ENCODE measurements at places on chromosomes 12 and 14.
A peak's percentile ranks its signal among the peaks of the same experiment; 100 is the strongest.

- peak; percentile 7 for DNase-seq
Observed at GRCh38 chr14:30928462-30928861, 54.1 kb downstream of the COCH start.

DNA sequence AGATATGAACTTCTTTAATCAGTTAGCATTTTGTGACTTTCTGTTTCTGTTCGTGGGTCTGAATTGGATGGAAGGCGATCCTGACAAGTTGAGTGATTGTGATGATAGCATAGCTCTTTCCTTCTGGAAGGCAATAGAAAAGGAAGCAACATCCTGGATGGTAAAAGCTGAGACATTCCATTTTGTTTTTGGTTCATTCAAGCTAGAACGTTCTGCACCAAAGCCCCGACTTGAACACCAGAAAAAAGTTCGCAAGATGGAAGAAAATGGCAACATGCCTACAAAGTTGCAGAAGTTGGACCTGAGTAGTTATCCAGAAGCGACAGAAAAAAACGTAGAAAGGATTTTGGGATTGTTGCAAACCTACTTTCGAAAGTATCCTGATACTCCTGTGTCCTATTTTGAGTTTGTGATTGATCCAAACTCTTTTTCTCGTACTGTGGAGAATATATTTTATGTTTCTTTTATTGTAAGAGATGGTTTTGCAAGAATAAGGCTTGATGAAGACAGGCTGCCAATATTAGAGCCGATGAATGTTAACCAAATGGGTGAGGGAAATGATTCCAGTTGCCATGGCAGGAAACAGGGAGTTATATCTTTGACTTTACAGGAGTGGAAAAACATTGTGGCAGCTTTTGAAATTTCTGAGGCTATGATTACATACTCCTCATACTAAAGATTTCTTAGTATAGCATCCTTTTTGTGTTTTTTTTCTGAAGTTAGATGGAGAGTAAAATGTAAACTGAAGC is 896 bp downstream of the EID3 start:
- DNase-seq = no peak

DNA sequence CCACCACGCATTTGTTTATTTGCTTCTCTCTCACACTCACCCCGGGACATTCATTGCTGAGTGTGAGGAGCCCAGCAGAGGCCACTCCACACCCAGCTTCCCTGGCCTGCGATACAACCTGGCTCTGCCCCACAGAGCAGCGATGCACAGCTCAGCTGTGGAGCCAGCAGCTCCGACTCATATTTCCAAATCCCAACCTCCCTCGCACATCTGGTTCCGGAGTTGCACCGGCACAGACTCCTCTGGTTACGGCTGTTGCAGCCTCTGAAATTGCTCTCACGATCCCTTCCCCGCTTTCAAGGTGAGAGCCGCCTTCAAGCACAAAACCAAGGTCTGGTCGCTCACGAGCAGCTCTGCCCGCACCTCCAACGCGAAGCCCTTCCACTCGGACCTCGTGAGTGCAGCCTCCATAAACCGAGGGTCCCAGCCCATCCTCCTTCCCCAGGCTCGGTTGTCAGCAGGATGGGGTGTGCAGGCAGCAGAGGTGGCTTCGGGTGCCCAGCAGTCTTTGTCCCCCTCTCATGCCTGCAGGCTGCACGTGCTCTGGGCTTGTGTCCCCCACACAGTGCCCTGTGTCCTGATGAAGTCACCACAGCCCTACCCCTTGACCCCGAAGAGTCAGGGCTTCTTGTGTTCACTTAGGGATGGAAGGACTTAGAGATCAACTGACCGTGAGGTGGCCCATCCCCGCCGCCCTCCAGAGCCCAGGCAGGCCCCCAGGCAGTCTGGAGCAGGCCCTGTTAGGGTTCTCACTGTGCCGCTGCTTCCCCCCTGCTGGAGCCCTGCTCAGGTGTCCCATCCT is 184.3 kb downstream of the ADGRD1 start:
- peak; percentile 57 for DNase-seq

DNA sequence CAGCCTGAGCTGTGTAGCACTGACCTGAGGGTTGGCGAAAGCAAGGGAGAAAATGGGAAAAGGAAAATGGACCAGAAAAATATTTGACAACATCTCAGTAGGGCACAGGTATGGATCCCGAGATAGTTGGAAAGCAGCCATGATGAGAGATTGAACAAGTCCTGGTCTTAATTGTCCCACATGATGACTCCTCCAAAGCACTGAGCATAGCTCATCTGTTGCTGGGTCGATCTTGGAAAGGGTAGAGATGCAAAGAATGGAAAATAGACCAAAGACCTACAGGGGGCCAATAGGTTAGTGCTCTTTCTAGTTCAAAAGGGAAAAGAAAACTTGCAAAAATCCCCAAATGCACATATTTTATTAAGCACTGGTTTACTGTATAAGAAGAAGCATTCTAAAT is 251.9 kb downstream of the SEC23A start:
- no peak for DNase-seq

- no peak for DNase-seq
Observed at GRCh38 chr14:61300754-61301153, 19.6 kb upstream of the TMEM30B start.

DNA sequence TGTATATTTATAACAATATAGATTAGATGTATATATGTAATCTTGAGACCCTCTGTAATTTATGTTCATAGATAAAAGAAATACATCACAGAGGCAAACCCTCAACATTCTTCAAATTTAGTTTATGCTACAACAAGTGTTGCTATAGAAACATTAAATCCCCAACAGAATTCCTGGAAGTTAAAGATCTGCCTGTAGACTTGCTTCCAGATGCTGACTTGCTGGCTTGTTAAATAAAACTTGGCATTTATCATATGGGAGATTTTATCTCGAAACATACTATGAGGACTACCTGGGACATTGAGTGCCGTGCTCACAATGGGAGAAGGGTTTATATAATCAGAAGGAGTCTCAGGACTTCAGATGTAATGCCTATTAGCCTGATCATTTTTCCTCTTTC is 136.3 kb upstream of the PLXNC1 start:
- DNase-seq = no peak

- no peak for DNase-seq
Observed at GRCh38 chr12:76643438-76643837, 83.9 kb upstream of the OSBPL8 start.

- no peak for DNase-seq
Observed at GRCh38 chr12:102195826-102196225, 1.8 kb downstream of the PMCH start.

DNA sequence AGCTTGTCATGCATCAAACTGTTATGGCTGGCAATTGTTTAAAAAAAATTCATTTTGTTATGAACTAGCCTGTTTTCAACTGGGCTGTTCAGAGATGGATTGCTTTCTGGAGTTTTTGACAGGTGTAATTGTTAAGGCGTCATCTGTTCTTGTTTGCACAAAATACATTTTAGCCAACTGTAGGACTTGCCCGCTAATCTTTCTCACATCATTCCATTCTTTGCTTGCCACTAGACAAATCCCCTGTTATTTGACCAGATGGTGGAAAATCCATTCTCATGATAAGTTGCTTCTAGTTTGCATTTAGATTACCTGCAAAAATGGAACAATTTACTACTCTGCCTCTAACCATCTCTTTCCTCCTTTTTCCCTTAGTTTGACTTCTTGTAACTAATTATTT is 114.3 kb downstream of the NPAS3 start:
- no peak for DNase-seq

- no peak for DNase-seq
Observed at GRCh38 chr14:101254805-101255764, 306.2 kb upstream of the DIO3 start.

DNA sequence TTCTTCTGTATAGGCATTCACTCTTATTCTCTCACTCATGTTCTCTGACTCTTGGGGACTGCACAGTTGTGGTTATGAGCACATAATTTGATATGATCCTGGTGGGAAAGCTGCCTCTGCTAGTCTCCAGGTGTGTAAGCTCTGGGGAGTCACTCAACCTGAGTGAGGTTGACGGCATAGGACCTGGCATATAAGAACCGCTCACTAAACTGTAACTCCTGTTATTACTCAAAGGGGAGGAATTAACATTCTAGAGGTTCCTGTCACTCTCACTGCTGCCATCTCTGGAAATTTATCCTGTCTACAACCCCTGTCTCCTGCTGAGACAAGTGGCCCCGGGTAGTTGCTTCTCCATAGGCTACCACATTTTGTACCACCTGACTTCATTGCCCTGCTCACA is 14.0 kb downstream of the SRSF5 start:
- DNase-seq = no peak

DNA sequence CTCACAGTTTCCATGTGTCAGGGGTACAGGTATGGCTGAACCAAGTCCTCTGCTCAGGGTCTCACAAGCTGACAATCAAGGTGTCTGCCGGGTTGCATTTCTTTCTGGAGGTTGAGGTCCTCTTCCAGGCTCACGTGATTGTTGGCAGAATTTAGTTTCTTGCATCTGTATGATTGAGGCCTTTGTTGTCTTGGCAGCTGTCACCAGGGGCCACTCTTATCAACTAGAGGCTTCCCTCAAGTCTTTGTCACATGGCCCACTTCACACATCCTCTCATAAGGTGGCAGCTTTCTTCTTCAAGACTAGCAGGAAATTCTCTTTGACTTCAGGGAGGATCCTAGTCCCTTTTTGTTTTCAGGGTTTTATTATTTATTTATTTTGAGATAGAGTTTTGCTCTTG is 46.0 kb upstream of the FOS start:
- no peak for DNase-seq

DNA sequence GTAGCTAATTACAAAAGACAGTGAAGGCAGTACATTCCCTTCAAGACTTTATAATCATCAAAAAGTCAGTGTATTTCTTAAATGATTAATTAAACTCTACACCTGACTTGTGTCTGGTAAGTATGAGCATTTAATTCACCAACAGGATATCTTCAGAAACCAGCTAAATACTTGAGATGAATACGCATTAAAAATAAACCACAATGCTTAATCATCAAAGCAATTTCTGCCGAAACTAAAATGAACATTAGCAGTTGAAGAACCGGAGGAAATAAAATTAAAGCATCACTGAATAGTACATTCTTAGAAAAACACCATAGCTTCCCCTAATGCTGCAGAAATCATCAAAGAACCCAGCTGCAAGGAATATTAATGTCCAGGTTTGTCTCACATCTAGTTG is 32.7 kb downstream of the SLC25A21 start:
- no peak for DNase-seq

DNA sequence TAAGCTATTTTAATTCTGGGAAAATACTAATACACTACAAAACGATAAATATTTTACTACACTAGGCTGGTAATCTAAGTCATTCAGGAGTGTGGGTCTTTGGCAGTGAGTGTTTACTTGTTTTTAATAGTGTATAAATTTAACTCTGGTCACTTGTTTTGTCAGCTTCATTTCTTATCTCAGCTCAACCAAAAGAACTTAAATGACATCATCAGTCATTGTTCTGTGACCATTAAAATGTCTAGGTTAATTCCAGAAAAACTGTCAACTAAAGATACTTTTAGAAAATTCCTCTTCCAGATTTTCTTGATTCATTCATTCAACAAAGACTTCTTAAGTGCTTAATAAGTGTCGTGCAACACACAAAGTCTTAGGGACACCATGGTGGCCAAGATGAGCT is 102.8 kb downstream of the FOXN3 start:
- DNase-seq = no peak

DNA sequence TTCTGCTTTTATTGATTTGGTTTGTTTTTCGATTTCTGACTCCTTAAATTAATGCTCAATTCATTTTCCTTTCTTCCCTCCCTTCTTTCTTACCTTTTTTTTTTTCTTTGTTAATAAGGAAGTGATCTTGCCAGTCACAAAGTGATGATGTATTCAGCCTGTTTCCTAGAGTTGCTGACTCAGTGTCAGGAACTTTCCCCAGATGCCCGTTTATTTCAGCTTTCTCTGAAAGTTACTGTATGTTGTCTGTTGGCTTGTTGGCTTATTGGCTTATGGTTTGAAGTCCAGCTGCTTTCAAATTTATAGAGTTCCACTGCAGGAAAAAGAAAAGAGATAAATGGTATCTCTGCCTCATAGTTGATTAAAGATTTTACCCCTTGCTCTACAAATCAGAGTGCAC is 12.4 kb upstream of the SLC6A15 start:
- DNase-seq = peak; percentile 24

DNA sequence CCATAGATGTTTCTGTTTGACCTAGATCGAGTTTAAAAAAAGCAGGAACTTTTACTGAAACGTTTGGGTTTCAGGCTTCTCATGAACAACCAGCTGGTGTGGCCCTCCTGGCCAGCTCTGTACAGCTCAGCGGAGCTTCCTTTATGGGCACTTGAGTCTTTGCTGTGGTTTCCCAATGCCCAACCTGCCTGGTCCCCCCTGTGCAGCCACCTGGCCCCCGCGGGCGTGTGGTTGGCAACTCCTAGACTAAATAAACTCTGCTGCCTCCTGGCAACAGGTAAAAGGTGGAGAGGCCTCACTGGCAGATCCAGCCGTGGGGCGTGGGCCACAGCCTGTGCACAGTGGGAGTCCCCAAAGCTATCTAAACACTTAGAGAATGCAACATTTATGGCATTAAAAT is 38.7 kb downstream of the ADGRD1 start:
- no peak for DNase-seq

- DNase-seq = no peak
Observed at GRCh38 chr14:89384023-89384422, 33.0 kb downstream of the FOXN3 start.

DNA sequence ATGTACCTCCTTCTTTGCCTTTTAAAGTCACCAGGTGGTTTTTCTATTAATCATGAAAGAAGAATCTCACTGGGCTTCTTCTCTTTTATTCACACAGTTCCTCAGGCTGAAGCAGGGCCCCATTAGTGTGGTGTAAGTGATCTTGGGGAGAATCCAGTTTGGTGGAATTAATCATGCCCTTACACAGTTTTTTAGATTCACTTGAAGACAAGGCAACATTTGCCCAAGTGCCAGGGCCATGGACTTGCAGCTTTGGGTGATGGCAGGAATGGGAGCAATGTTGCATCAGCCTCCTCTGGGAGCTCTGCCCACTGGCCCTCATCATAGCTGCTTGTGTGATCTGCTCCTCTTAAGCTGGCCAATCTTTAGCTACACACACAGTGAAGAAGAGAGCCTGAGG is 33.8 kb downstream of the KCNK10 start:
- peak; percentile 44 for DNase-seq

- DNase-seq = no peak
Observed at GRCh38 chr14:35298351-35298750, 6.2 kb downstream of the PSMA6 start.

DNA sequence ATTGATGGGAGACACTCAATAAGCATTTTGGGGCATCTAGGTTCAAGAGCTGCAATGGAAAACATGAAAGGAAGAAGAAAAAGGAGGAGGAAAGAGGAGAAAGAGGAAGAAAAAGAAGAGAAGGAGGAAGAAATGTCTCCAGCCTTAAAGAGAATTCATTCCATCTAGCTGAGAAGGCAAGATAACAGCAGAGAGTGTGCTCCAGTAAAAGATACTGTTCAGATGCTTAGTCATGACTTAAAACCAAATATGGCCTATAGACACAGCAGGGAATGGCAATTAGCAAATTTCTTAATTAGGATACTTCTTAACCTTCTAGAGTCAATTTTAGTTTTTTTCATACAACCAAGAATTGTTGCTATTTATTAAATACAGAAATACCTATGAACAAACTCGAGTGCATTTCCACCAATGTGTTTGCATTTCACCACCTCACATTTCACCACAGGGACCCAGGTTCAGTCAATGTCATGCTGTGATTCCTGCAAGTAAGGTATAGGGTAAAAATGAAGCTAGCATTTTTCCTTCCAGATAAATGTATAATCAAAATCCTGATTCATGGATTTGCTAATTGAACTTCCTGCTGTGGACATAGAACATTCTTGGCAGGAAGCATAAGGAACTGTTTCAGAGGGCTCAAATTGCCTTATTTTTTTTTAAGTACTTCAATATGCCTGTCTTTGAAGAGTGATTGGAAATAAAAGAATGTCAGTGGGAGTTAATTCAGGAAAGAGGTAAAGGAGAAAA is 177.8 kb downstream of the RPS29 start:
- no peak for DNase-seq
